ENCODE measurements at places on chromosomes 11 and 22. TPM values are rescaled to one million over a fixed set of nuclear protein-coding genes. Genes with fewer than 3 reads are reported as not detected.
A peak's percentile ranks its signal among the peaks of the same experiment; 100 is the strongest.

DNA sequence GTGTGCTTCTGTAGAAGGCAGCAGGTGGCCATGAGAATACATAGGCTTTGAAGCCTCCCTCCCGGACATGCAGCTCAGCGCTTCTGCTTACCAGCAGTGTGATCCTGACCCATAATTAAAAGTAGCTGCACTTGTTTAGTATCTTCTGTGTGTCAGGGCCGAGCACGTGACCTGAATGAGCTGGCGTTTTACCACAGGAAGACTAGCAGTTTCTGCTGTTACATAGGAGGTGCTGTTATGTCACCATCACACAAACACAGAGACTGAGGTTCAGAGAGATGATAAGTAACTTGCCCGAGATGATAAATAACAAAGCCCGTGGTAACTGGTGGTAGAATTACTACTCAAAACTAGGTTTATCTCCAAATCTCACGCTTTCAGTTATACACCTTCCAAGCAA, 329.5 kb downstream of the OPCML start:
- no peak overlapping the region for H3K27ac ChIP-seq
- no peaks in the 10 kb centered on the region for H3K27me3 ChIP-seq
- no peaks in the 10 kb centered on the region for H3K4me1 ChIP-seq
- no peak overlapping the region for H3K4me3 ChIP-seq
- H3K36me3 ChIP-seq: no peaks in the 10 kb centered on the region

- H3K36me3 ChIP-seq: no peaks in the 10 kb centered on the region
- no peaks in the 10 kb centered on the region for H3K27me3 ChIP-seq
- H3K4me1 ChIP-seq: no peaks in the 10 kb centered on the region
These were observed 296.7 kb upstream of the SYN3 start for GRCh38 chr22:33354928-33355327.

- no peak overlapping the region for H3K27ac ChIP-seq
- no peak overlapping the region for H3K4me3 ChIP-seq
- H3K36me3 ChIP-seq: no peaks in the 10 kb centered on the region
- peaks cover 6% of the 10 kb centered on the region for H3K4me1 ChIP-seq
- DNase-seq: no peak
- no peaks in the 10 kb centered on the region for H3K27me3 ChIP-seq
These were observed 2.0 kb downstream of the LRRC4C start for GRCh38 chr11:41457216-41458014.

DNA sequence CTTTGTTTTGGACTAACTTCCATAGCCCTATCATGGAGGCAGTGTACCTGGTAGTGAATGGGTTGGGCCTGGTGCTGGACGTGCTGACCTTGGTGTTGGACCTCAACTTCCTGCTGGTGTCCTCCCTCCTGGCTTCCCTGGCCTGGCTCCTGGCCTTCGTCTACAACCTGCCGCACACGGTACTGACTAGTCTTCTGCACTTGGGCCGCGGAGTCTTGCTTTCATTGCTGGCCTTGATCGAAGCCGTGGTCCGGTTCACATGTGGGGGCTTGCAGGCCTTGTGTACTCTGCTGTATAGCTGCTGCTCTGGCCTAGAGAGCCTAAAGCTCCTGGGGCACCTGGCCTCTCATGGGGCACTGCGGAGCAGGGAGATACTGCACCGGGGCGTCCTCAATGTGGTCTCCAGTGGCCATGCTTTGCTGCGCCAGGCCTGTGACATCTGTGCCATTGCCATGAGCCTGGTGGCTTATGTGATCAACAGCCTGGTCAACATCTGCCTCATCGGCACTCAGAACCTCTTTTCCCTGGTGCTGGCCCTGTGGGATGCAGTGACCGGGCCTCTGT, 846 bp downstream of the RNF26 start:
- H3K4me3 ChIP-seq: peak overlapping the region; percentile 97
- H3K27ac ChIP-seq: peak overlapping the region; percentile 75
- no peak for DNase-seq
- no peaks in the 10 kb centered on the region for H3K36me3 ChIP-seq
- peaks cover 39% of the 10 kb centered on the region for H3K4me1 ChIP-seq
- H3K27me3 ChIP-seq: no peaks in the 10 kb centered on the region

DNA sequence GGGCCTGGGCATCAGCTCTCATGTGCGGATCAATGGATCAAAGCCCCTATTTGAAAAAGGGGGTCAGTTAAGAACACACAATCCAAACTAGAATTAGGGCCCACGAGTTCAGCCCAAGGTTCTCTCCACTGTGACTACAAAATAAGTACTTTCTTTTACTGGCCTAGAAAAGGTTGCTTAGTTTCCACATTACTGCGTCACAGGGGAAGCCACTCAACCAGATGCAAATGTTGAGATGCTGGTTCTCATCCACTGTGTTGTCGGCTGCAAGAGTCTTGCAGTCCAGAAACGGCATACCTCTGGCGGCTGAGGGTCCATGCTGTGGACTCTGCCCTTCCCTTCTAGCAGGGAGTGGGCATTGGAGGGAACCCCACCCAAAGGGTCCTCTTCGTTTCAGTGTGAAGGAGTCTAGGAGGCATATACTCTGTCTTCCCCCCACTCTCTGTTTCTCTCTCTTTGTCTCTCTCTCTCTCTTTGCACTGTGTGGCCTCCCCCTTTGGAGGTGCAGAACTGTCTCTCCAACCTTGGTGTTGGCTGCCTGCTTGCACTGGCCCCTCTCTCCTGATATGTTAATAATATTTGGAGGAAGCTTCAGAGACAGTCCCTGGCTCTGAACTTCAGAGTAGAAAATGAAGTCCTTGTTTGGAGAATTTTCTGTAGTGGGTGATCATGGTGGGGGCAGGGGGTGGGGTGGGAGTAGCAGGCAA, 99.0 kb upstream of the NNMT start:
- H3K4me1 ChIP-seq: peaks cover 63% of the 10 kb centered on the region
- H3K27ac ChIP-seq: peak overlapping the region; percentile 80
- H3K27me3 ChIP-seq: no peaks in the 10 kb centered on the region
- H3K36me3 ChIP-seq: peaks cover 2% of the 10 kb centered on the region
- DNase-seq: no peak

DNA sequence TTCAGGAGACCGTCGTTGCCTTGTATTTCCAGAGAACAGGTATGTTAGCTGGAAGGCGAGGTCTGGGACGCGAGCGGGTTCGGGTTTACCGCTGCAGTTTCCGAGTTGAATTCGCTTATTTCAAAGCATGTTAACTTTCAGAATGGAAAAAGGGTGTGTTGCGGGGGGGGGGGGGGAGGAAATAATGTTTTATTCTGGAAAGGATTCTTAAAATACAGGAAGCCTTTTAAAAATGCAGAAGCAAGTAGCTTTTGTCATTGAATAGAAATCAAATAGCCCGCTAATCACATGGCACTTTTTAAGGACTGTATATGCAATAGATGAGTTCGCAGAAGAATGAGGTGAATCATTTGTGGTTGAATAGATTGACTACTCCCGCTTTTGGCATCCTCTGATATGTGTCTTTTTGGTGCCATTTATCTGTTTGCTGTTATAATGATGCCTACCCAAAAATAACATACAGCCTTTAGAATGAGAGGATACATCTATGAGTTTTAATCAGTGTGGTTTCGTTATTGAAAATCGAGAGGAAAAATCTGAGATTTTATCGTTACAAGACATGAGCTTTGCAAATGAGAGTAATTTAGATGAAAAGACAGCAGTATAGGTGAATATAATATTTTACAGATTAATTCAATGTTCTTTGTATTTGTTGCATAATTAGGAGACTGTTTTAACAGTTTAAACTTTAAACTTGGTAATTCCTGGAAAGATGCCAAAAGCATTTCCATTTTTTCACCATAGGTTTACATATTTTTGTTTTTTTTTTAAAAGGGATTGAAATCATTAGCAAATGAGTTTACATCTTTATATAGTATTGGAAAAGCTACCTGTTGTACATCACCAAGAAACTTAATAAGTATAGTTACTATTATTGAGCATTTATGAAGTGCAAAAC, 1.7 kb downstream of the PDE3B start:
- no peaks in the 10 kb centered on the region for H3K27me3 ChIP-seq
- peaks cover 19% of the 10 kb centered on the region for H3K4me1 ChIP-seq
- no peak for DNase-seq
- peak overlapping the region; percentile 92 for H3K27ac ChIP-seq

- H3K27me3 ChIP-seq: no peaks in the 10 kb centered on the region
- no peak overlapping the region for H3K4me3 ChIP-seq
- no peak overlapping the region for H3K27ac ChIP-seq
- peaks cover 21% of the 10 kb centered on the region for H3K4me1 ChIP-seq
- DNase-seq: no peak
- H3K36me3 ChIP-seq: no peaks in the 10 kb centered on the region
These were observed 11.6 kb upstream of the HSPA8 start for GRCh38 chr11:123073343-123074057.

GRCh38 chr11:33808228-33808828, 34.0 kb upstream of the FBXO3 start:
- H3K27me3 ChIP-seq: no peaks in the 10 kb centered on the region
- no peaks in the 10 kb centered on the region for H3K4me1 ChIP-seq
- no peak overlapping the region for H3K27ac ChIP-seq
- no peaks in the 10 kb centered on the region for H3K36me3 ChIP-seq
- peak; percentile 82 for DNase-seq

GRCh38 chr11:125460275-125460674, 35.8 kb downstream of the FEZ1 start:
- no peak overlapping the region for H3K27ac ChIP-seq
- H3K4me1 ChIP-seq: peaks cover 3% of the 10 kb centered on the region
- no peaks in the 10 kb centered on the region for H3K27me3 ChIP-seq
- DNase-seq: no peak
- H3K4me3 ChIP-seq: no peak overlapping the region
- H3K36me3 ChIP-seq: no peaks in the 10 kb centered on the region

DNA sequence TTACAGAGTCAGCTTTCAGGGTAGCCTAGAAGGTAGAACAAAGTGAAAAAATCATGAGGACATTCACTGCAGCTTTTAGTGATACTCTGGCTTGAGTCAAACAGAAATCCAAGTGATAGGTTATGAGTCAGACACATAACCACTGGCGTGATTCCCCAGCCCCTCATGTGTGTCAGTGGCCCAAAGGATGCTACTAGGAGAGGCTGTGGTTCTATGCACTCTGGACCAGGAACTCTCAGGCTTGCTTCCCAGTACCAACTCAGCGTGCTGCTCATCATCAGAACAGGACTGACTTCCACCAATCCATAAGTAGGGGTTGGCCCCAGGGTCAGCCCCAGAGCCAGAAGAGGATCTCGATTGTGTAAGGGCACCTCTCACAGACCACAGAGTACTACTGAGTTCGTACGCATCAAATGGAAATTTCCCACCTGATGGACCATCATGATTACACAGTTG, 116.8 kb downstream of the MED15 start:
- no peaks in the 10 kb centered on the region for H3K4me1 ChIP-seq
- DNase-seq: no peak
- H3K27me3 ChIP-seq: no peaks in the 10 kb centered on the region
- H3K4me3 ChIP-seq: no peak overlapping the region

DNA sequence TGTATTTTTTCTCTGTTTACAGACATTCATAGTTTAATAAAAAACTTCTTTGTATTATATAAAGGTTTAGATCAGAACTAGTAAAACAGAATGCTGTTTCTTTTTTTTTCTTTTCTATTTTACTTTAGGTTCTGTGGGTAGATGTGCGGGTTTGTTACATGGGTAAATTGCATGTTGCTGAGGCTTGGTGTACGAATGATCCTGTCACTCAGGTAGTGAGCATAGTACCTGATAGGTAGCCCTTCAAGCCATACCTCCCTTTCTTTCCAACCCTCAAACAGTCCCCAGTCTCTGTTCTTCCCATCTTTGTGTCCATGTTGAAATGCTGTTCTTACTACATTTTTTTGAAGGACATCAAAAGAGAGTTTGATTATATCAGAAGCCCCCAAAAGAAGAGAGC, 3.2 kb downstream of the ATM start:
- H3K27ac ChIP-seq: no peak overlapping the region
- H3K36me3 ChIP-seq: no peaks in the 10 kb centered on the region
- H3K27me3 ChIP-seq: no peaks in the 10 kb centered on the region
- no peak for DNase-seq

GRCh38 chr22:46352691-46353386, 17.3 kb downstream of the TRMU start:
- peaks cover 69% of the 10 kb centered on the region for H3K4me1 ChIP-seq
- no peaks in the 10 kb centered on the region for H3K27me3 ChIP-seq
- peak overlapping the region; percentile 69 for H3K27ac ChIP-seq

- no peak for DNase-seq
- no peaks in the 10 kb centered on the region for H3K36me3 ChIP-seq
- no peak overlapping the region for H3K4me3 ChIP-seq
- no peaks in the 10 kb centered on the region for H3K27me3 ChIP-seq
- no peaks in the 10 kb centered on the region for H3K4me1 ChIP-seq
- H3K27ac ChIP-seq: no peak overlapping the region
These were observed 1381.5 kb upstream of the TENM4 start for GRCh38 chr11:80822308-80822707.

DNA sequence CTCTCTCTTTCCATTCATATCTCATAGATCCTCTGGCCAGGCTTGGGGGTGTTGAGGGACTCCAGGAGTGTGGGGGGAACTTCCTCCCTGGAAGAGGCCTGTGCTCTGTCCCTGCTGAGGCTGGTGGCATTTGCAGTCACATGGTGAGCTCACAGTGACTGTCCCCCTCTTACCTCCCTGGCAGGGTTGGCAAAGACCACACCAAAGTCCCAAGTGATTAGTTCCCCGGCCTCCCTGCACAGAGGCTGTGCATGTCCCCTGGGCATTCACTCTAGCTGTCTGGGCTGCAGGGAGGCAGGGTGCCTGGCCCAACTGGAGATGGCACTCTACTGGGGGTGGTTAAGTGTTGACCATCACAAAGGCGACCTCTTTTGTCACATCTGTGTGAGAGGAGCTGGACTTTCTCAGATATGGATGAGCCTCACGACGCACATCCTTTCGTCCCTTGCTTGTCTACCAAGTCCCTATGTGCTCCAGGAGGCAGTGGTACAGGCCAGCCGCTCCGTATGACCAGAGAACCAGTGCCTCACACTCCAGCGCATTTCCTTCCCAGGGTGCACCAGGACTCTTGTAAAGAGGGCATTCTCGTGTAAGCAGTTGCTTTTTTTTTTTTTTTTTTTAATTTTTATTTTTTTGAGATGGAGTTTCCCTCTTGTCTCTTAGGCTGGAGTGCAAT, 8.8 kb downstream of the TANGO2 start:
- peaks cover 24% of the 10 kb centered on the region for H3K4me1 ChIP-seq
- no peak overlapping the region for H3K27ac ChIP-seq
- no peaks in the 10 kb centered on the region for H3K36me3 ChIP-seq
- no peak overlapping the region for H3K4me3 ChIP-seq
- no peaks in the 10 kb centered on the region for H3K27me3 ChIP-seq

GRCh38 chr11:85913513-85913912, 58.3 kb downstream of the CCDC83 start:
- no peak for DNase-seq
- no peak overlapping the region for H3K27ac ChIP-seq
- H3K36me3 ChIP-seq: no peaks in the 10 kb centered on the region
- no peak overlapping the region for H3K4me3 ChIP-seq
- no peaks in the 10 kb centered on the region for H3K4me1 ChIP-seq

GRCh38 chr22:48431536-48432315, 1395.9 kb downstream of the BRD1 start:
- DNase-seq: no peak
- no peak overlapping the region for H3K4me3 ChIP-seq
- H3K27ac ChIP-seq: no peak overlapping the region
- no peaks in the 10 kb centered on the region for H3K36me3 ChIP-seq
- peaks cover 14% of the 10 kb centered on the region for H3K4me1 ChIP-seq

PLEKHB1 gene
- 22.4 TPM for total RNA-seq

MYBPC3 gene
- total RNA-seq: not detected

GPR83 gene
- not detected for total RNA-seq

CHRDL2 gene
- not detected for total RNA-seq

IL10RA gene
- 7.3 TPM for total RNA-seq

GGT5 gene
- total RNA-seq: 41.2 TPM

B3GAT1 gene
- total RNA-seq: under 0.01 TPM

OR8G1 gene
- not detected for total RNA-seq

Measured in body of pancreas (tissue), 4 donors.